ENCODE measurements at places on chromosomes 1 and 21.

GRCh38 chr1:18532390-18533170, 51.9 kb downstream of the KLHDC7A start:
- no peak for DNase-seq

DNA sequence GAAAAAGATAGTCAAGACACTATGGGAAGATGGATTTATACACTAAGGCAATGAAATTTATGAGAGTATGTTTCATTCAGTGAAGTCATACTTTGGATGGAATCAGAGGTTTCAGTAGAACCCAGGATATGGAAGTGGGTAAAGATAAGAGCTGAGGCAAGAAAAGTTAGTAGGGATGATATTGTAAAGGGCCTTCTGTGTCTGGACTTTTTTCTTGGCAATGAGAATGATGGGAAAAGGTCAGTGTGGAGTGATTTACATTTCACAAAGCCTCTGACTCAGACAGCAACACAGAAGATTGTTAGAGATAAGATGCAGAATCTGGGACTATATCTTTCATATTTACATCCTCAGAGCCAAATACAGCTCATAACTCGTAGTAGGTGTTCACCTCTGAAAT, 32.1 kb downstream of the SH3BGR start:
- no peak for DNase-seq

DNA sequence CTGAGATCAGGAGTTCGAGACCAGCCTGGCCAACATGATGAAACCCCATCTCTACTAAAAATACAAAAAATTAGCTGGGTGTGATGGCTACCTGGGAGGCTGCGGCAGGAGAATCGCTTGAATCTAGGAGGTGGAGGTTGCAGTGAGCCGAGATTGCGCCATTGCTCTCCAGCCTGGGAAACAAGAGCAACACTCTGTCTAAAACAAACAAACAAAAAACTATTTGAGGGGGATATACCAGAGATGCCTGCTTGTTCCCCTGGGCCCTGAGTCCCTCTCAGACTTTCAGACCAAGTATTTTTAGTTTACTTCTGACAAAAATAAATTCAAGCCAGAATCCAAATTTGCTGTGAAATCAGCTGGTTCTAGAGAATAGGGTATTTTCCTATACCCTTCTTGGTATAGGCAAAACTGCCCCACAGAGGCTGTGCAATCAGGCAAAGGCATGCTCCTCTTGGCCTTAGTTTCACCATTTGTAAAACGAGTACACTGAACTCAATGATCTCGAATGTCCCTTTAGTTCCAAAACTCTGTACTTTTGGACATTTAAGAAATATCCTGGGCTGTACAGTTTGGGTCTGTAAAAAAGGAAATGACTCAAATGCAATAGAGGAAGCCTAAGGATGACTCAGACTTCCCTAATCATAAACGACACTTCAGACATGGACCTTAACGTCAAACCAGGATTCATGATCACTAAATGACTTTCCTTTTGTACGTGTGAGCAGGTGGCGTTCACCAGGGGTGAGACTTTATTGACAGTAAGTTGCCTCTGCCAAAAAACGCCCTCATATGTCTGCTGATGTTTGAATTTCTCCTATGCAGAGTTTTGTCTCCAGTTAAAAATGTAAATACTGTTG, 16.1 kb downstream of the ENSA start:
- DNase-seq = peak; percentile 80

DNA sequence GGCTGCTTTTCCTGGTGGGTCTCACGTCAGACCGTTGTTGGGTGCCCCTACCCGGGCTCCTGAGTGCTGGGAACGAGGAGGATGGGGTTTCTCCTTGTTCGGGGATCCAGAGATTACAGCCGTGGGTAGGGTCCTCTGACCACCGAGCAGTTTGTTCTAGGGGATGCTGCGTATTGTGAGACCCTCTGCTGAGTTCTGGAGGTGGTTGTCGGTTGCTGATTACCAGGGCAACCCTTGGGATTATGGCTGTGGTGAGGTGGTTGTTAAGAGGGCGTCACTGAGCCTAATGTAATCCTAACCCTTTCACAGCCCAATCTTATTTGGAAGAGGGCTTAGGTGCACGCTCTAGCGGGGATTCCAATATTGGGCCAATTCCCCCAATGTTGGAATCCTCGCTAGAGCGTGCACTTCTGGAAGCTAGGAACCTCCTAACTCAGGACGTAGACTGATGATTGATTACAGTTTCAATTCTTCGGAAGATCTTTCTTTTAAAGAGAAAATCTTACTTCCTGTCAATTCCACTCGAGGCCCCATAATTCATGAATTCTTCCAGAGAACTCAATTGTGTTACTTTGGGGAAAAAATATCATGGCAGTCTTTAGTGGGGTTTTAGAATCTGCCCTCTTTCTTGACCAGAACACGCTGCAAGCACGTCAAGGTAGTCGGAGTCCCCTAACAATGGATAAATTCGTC, 483 bp downstream of the TCEANC2 start:
- no peak for DNase-seq

DNA sequence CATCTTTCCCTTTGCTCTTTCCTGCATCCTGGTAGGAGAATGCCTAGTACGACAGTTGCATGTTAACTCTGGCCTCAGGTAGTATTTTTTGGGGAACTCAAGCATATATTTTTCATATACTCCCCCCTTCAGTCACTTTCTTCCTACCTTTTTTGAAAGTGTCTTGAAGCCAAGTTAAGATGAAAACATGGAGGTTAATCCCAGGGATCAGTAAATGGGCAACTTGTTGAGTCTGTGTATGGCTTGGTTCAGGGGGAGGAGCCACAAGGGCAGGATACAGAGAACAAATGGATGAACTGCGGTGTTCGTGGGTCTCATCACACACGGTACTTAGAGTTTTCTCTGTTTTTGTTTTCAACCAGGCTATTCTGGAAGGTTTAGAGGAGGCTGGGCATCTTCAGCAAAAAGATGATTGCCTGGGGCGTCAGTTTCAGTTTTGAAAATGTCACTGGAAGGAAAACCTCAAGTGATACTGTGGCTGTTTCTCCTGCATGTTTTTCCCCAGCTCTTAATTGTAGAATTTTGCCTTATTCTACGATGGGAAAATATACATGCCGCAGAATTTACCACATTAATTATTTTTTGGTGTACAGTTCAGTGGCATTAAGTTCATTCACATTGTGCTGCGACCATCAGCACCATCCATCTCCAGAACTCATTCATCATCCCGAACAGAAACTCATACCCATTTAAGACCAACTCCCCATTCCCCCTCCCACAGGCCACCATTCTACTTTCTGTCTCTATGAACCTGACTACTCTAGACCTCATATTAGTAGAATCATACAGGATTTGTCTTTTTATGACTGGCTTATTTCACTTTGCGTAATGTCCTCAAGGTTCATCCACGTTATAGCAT, 71.5 kb downstream of the MAP10 start:
- DNase-seq = no peak

DNA sequence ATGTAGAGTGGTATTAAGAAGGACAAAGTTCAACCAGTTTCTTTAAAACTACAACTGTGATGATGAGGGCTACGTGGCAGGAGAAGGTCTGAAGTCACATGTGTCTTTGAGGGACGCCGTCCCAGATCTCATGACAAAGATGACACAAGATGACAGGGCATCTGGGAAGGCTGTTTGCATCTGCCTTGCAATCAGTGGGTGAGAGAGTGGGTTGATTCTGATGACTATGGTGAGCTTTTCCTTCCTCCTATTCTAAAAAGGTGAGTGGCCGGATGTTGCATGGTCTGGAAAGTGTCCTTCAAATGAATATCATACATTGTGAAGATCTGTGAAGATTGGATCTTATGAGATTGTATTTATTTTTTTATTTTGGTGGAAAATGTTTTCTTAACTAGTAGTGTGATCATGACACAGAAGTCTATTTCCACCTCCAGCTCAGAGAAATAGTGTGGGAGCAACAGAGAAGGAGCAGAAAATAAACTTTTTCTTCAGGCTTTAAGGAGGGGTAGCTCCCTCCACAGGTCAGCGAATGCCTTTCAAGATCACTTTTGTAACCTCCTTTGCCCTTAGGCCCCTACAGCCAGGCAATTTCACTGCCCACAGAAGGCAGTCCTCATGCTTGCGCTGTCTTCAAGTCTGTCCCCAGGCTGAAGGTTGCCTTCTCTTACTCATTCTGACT, 76.0 kb upstream of the ATF3 start:
- DNase-seq = no peak

DNA sequence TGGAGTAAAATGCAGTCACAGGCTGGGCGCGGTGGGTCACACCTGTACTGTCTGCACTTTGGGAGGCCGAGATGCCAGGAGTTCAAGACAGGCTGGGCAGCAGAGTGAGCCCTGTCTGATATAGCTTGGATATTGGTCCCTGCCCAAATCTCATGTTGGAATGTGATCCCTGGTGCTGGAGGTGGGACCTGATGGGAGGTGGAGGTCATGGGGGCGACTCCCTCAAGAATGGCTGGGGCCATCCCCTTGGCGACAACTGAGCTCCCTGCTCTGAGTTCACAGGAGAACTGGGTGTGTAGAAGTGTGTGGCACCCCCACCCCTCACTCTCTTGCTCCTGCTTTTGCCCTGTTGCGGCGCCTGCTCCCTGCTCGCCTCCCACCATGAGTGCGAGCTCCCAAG, 11.5 kb upstream of the PDXK start:
- DNase-seq = no peak

GRCh38 chr1:204880906-204881305, 10.2 kb downstream of the NFASC start:
- no peak for DNase-seq

DNA sequence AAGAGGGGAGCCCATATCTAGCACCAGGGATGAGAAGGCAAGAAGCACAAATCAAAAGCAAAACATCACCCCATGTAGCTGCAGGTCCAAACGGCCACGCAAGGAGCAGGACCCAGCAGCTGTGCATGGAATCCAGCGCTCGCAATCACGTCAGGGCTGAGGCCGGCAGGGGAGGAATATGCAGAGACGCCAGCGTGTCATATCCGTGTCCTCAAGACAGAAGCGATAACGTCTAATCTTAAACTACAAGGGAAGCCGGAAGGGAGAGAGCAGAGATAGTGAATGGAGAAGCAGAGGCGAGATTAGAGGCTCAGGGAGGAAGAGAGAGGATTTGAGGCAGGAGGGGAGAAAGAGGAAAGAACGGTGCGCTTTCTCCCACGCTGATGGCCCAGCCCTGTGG, 39.1 kb downstream of the FBXO2 start:
- DNase-seq = no peak

DNA sequence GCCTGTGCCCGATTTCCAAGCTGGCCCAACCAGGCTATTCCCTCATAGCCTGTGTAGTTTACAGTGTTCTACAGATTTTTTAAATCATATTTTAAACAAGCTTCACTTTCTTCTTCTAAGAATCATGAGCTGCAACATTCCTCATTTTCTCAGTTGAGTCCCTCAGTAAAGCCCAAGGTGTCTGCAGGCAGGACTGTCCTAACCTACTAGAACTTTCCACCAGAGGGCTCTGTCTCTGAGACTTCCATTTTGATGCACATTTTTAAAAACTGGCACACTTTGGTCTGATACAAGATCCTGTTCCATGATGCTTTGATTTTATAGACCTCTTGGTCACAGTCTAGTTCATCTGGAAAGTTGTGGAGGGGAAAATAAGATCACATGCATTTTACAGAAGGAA, 21.6 kb upstream of the SLAMF6 start:
- DNase-seq = no peak

DNA sequence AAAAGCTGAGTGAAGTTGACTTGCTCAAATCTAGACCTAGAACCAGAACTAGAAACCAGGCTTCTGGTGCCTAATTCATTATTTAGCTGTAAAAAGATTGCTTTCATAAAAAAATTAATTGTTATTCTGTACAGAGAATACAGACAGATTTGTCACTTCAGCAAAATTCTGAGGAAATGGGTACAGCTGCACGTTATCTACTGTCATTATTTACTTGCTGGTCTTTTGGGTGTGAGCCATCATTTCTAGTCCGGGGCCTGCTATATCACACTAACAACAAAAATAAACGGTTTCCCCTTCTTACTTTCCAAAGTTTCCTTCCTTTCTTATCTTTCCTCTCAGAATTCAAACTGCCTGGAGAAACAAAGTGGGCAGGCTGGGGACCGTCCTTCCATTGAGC, 68.3 kb downstream of the PTGER3 start:
- DNase-seq = no peak

GRCh38 chr1:150196417-150196816, 39.5 kb downstream of the ANP32E start:
- no peak for DNase-seq

GRCh38 chr1:40281853-40282252, 23.8 kb downstream of the ZMPSTE24 start:
- no peak for DNase-seq

DNA sequence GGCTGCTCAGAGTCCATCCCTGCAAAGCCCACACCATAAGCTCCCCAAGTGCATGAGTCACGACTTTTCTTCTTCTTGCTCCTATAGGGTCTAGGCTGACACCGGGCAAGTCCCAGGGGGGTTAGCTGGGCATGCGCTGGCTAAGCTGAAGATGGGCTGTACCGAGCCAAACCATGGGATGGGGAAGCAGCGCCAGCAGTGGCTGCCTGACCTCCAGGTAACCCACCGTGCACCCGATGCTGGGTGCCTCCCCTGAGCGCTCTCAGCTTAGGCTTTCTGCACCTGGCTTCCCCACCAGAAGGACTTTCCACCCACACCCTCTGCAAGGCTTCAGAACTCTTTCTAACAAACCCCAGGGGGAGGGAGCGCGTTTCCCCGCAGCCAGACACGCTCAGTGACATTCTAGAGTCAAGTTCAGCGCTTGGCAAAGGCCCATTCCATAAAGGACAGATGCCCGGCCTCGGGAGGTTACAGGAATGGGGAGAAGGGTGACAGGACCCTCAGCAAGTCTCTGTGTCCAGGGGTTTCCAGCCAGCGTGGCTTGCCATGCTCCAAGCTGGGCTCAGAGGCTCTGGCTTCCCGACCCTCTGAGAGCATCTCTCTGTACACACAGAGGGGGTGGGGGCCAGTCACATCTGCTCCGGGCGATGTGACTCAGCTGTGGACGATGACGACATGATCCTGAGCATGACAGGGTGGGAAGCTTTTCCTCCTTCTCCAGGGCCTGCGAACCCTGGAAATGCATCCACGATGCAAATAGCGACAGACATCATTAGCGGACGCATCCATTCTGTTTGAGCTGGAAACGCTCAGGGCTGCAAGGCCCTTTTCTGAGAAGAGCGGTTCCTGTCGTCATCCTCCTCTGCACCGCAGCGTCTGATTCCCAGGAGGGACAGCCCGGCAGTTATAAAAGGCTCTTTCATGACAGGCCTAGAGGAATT, 107.8 kb downstream of the SIK1 start:
- DNase-seq = no peak

DNA sequence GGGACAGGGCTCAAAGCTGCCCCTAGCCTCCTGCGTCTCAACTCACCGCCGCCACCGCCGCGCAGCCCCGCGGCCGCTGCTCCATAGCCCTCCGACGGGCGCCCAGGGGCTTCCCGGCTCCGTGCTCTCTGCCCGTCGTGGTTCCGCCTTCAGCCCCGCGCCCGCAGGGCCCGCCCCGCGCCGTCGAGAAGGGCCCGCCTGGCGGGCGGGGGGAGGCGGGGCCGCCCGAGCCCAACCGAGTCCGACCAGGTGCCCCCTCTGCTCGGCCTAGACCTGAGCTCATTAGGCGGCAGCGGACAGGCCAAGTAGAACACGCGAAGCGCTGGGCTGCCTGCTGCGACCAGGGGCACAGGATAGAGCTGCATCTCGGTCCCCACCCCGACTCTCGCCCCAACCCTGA, at the start of gene TNFRSF25:
Gene TNFRSF25, minus strand, starts transcription at position 151 of the 400 bp plus-strand sequence. Its CDS starts 66 bp downstream, at position 85.
- peak; percentile 91 for DNase-seq

Measured in activated effector memory CD4-positive, alpha-beta T cell treated with anti-CD3 and anti-CD28 coated beads, Interleukin-2, amount 50 U/mL, for 16 hours (primary cell).